SK-N-SH treated with all-trans-retinoic acid at 6 μM for 48 hours (cell line): ENCODE measurements at places on chromosomes 11 and 22.

DNA sequence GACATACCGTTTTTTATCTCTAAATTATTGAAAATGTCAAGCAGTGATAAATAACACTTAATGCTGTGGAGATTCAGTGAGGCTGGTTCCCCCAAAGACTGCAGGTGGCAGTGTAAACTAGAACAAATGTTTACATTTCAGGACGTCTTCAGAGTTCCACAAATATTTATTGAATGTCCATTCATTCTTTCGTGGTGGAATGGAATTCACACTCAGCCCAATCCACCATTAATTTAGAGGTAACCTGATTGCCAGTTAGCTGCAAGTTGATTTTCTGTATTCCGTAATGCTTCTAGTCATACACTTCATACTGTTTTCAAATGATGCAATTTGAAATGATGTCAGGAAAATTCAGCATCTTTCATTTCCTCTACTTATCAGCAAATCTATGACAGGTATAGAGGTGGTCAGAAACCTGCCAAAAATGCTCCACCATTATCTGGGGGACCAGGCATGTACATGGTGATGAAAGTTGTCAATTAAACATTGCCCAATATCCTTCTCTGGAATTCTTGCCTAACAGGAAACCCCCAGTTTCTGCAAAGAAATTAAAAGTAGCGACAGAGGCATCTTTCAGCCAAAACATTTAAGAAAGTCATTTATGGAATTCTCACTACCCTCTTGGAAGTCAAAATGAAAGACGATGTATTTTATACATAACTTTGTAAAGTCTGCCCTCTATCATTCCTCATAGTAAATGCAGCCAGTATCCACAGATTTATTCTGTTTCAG lies 94.3 kb upstream of the BMAL1 start:
- ATAC-seq, result peak; percentile 94

DNA sequence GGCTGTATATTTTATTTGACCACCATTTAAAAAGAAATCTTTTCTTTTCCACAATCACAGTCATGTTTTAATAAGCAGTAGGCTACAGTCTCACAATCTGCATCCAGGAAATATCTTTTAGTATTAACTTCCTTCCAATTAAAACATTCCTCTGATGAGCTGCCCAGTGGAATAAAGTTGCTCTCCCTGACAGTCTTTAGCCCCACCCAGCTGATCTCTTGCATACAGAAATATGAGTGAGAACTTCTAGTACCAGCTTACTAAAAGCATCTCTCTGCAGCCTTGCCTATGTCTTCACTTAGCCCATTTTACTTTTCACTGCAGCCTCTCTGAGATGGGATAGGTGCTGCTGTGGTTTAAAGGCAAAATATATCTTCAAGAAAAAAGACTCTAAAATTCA lies 143.4 kb upstream of the ANO3 start:
- peak; percentile 61 for ATAC-seq

DNA sequence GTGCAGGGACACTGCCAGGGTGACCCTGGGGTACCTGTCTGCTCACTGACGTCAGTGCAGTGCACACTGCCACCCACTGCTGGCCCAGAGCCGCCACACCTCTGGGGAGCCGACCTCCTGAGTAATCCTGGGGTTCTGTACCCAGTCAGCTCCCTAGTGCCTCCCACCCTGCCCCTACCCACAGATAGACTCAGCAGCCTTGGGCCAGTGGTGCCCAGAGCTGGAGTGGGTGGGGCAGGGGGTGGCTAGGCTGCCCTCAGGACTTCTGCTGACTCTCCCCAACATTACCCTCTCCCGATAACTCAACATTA lies 5.8 kb downstream of the NRXN2 start:
- ATAC-seq, result no peak; the same call in 2 of the 3 replicates

DNA sequence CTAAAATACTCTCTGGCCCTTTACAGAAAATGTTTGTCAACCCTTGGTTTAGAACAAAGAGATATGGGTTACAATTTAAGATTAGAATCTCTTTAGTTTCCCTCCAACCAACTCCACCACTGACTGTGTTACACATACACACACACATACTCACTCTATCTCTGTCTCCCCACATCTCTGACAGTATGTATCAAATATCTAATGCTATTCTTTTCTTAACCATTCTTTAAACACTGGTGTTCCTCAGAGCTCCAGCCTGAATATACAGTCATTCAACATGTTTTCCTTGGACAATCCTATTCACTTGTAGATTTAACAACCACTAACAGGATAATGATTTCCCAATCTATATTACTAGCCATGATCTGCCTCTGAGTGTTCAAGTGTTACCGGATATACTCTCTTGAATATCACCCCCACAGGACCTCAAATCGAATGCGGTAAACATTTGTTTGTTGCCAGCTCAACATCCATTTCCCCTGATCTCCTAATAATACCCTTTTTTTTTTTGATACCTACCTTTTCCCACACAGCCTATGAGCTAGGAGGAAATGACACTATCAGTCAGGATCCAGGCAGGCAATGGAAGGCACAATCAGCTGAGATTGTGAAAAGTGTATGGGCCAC lies 6.1 kb downstream of the MPZL3 start:
- no peak for ATAC-seq

- no peak for ATAC-seq
Measured at GRCh38 chr11:12989428-12990161, 19.5 kb upstream of the RASSF10 start.

DNA sequence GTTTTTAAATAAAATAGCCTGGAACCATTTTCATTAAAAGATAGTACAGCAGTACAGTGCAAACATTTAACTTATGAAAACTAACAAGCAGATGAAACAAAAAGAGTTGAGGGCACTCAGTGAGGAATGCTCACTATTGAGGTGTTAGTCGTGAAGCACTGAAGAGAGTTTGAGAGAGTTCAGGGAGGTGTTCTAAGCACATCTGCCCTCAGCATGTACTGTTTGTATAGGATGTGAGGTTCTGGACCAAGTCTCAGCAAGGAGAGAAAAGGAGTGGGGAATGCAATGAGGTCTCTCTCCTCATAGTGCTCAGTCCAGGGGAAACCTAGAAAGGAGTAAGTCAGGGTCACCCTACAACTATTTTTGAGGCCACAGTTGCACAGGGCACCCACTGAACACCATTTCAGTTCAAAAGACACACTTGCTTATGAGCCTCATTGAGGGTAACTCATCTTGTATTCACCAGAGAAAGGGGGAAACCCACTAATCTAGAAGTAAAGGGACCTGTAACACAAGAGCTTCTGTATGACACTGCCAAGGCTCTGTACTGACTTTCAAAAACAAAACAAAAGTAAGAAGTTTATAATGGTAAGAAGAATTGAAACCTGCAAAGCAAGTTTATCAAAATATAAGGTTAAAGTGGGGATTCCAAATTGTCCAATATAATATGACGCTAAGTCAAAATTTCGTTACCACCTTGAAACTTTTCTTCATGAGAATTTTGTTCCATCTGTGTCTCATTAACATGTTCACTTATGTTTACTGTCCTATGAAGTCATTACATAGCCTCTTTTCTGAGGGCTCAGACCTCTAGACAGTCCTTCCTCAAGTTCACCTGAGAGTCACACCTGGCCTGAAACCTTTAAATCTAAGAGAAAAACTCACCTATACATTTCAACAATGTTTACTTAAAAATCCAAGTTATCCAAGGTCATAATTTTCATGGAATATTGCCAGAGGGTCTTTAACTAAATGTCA lies 275.3 kb downstream of the ETS1 start:
- no peak for ATAC-seq

GRCh38 chr22:48297296-48297695 lies 1530.4 kb downstream of the BRD1 start:
- no peak for ATAC-seq

DNA sequence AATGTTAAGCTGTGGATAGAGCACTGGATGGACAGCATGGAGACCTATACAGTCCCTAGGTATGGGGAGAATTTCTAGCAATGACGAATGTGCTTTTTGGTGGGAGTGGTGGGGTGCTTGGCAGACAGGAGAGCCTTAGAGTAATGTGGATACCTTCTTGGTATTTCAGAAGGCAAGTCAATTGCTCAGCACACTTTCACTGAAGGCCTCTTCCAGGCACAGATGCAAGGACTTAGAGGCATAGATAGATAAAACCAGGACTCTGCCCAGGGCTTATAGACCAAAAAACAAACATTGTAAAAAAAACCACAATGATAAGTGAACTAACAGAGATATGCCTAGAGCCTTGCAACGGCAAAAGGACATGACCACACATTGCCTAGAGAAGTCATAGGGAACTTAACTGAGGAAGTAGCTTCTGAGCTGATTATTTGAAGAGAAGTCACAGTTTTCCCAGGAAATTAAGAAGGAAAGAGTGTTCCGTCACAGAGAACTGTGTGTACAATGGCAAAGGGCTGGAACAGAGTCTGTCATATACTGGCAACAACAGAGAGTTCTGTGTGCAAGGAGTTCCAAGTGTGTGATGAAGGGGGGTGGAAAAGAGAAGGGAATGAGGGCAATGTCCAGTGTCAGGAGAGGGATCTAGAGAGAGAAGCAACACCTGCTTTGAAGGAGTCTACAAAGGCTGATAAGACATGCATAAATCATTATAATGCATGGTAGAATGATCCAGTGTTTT lies 65.9 kb upstream of the PICALM start:
- ATAC-seq, result no peak

- no peak for ATAC-seq
Measured at GRCh38 chr11:30150425-30150824, 80.4 kb upstream of the FSHB start.

- no peak for ATAC-seq
Measured at GRCh38 chr11:19829109-19829837, 116.6 kb downstream of the NAV2 start.

- ATAC-seq, result no peak
Measured at GRCh38 chr11:2175659-2176058, 4.0 kb upstream of the TH start.

GRCh38 chr22:28031383-28031922 lies 112.4 kb upstream of the PITPNB start:
- ATAC-seq, result no peak

DNA sequence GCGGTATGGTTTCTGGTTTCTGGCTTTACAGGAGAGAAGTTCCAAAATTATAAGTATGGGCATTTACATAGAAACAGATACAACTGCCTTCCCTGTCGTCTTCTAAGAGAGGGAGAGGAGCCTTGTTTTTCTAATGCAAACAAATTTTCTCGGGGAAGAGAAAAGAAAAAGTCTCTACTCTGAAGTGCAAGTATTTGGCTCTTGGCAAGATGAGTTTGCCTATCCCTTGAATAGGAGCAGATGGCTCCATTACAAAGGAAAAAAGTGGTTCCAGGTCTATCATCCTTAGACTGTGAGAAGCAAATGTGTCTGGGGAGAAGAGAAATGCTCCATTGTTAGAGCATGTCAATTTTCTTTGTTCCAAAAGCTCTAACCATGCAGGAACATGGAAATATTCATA lies 455.6 kb downstream of the BUD13 start:
- no peak for ATAC-seq

- no peak for ATAC-seq
Measured at GRCh38 chr11:74460065-74460464, 7.3 kb downstream of the KCNE3 start.

- no peak for ATAC-seq
Measured at GRCh38 chr11:134144744-134145143, 75.9 kb downstream of the JAM3 start.

GRCh38 chr11:7253800-7254199 lies 2.1 kb downstream of the SYT9 start:
- no peak for ATAC-seq

- no peak for ATAC-seq
Measured at GRCh38 chr11:20656901-20657300, 12.5 kb upstream of the NELL1 start.

DNA sequence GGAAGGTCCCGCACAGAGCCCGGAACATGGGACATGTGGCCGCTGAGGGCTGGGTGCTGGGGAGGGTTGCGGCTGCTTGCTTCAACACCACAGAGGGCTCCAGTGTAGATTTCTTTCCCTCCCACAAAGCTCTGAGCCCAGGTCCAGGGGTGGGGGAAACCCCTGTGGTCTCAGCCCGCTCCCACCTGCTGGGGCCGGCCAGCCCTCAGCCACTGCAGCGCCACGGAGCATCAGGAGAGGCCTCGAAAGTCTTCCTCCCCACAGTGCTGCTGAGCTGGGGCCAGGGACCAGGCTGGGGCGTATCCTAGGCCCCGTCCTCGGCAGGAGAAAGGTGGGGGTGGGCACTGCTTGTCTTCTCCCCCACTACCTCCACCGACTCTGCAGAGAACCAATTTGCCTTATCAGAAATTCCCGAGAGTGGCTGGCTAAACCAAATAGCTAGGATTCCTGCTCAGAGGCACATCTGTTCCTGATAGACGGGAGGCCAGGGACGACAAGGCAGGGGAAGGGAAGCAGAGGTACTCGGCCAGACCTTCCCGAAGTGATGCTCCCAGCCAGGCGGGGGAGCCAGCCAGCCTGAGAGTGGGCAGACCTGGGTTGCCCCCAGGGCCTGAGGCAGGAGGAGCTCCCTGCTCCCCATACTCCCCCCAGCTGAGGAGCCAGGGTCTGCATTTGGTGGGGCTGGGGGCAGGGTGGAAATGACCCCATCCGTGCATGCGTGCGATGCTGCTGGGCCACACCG lies 18.7 kb downstream of the IGF2 start:
- ATAC-seq, result no peak

GRCh38 chr22:43477966-43478365 lies 66.2 kb downstream of the MPPED1 start:
- ATAC-seq, result no peak

DNA sequence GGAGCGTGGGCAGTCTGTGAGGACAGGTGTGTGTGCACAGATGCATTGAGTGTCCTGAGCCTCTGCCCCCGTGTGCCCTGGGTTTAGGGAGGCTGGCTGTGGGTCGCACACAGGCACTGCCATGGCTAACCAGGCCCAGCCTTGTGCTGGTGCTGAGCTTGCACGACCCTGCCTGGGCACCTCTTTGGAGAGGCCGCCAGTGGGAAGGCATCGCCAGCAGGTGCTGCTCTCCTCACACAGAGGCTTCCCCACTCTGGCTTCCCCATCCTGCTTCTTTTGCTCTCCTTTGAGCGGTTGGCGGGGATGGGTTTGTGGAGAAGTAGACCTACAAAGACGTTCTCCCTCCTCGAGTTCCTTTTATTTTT lies 4.1 kb downstream of the WNT7B start:
- no peak for ATAC-seq

- no peak for ATAC-seq
Measured at GRCh38 chr11:100756559-100756958, 69.5 kb downstream of the ARHGAP42 start.
